ENCODE measurements at places on chromosomes 3 and 15. TPM values are rescaled to one million over a fixed set of nuclear protein-coding genes. Genes with fewer than 3 reads are reported as not detected.

NCEH1 gene
- polyA plus RNA-seq: 3.2 TPM

CHRM5 gene
- not detected for polyA plus RNA-seq

UBA7 gene
- 24.1 TPM for polyA plus RNA-seq

SLCO2A1 gene
- 4.9 TPM for polyA plus RNA-seq

RRP9 gene
- polyA plus RNA-seq: 16.4 TPM

AKAP13 gene
- polyA plus RNA-seq: 35.7 TPM

CADM2 gene
- polyA plus RNA-seq: 0.25 TPM

FBXL22 gene
- polyA plus RNA-seq: 2.8 TPM

PAK6 gene
- 14.7 TPM for polyA plus RNA-seq

TNFSF10 gene
- polyA plus RNA-seq: 60.5 TPM

GOLGA6L9 gene
- polyA plus RNA-seq: 48.5 TPM

OCA2 gene
- polyA plus RNA-seq: 1.1 TPM

CEP63 gene
- polyA plus RNA-seq: 10.1 TPM

SAMD7 gene
- polyA plus RNA-seq: not detected

PHLDB2 gene
- polyA plus RNA-seq: 7.6 TPM

PLA2G4E gene
- 2.5 TPM for polyA plus RNA-seq

SLC9C1 gene
- not detected for polyA plus RNA-seq

CCR3 gene
- not detected for polyA plus RNA-seq

GPR149 gene
- not detected for polyA plus RNA-seq

PAQR5 gene
- polyA plus RNA-seq: 10.5 TPM

PRSS50 gene
- 0.06 TPM for polyA plus RNA-seq

CPNE9 gene
- polyA plus RNA-seq: 0.05 TPM

SCAANT1 gene
- polyA plus RNA-seq: not detected

CPNE4 gene
- 0.05 TPM for polyA plus RNA-seq

ZNF660 gene
- 0.28 TPM for polyA plus RNA-seq

ISLR gene
- polyA plus RNA-seq: 2.3 TPM

DUOXA2 gene
- polyA plus RNA-seq: 39.1 TPM

IL16 gene
- polyA plus RNA-seq: 2.6 TPM

CCK gene
- polyA plus RNA-seq: 0.19 TPM

PLEKHO2 gene
- 6.6 TPM for polyA plus RNA-seq

VPS18 gene
- polyA plus RNA-seq: 7.6 TPM

RHCG gene
- polyA plus RNA-seq: 3,991 TPM

UCN2 gene
- polyA plus RNA-seq: 7.2 TPM

FETUB gene
- 5.0 TPM for polyA plus RNA-seq

LTF gene
- polyA plus RNA-seq: 2.3 TPM

CHRNA7 gene
- polyA plus RNA-seq: 0.31 TPM

TGM4 gene
- not detected for polyA plus RNA-seq

RGMA gene
- polyA plus RNA-seq: 30.9 TPM

ANKUB1 gene
- not detected for polyA plus RNA-seq

AGBL1 gene
- not detected for polyA plus RNA-seq

MEX3B gene
- 0.42 TPM for polyA plus RNA-seq

CPN2 gene
- polyA plus RNA-seq: not detected

KCNAB1 gene
- 0.61 TPM for polyA plus RNA-seq

TBL1XR1 gene
- 19.3 TPM for polyA plus RNA-seq

RAB6B gene
- 0.57 TPM for polyA plus RNA-seq

FBXW12 gene
- polyA plus RNA-seq: 0.08 TPM

CCR1 gene
- 0.47 TPM for polyA plus RNA-seq

ZNF501 gene
- polyA plus RNA-seq: 0.53 TPM

PTH1R gene
- polyA plus RNA-seq: 2.0 TPM

DNAJA4 gene
- 11.8 TPM for polyA plus RNA-seq
